ENCODE measurements at places on chromosomes 6 and 20. TPM values are rescaled to one million over a fixed set of nuclear protein-coding genes. Genes with fewer than 3 reads are reported as not detected.

TP53TG5 gene
- not detected for total RNA-seq

SLC17A9 gene
- total RNA-seq: 13.8 TPM

BMP7 gene
- not detected for total RNA-seq

FOXC1 gene
- total RNA-seq: 6.2 TPM

NR2E1 gene
- total RNA-seq: not detected

KIFC1 gene
- 8.0 TPM for total RNA-seq

PABPC1L gene
- 1.5 TPM for total RNA-seq

CD109 gene
- 15.4 TPM for total RNA-seq

SOX18 gene
- 16.0 TPM for total RNA-seq

MOXD1 gene
- not detected for total RNA-seq

ARHGAP40 gene
- not detected for total RNA-seq

CLVS2 gene
- total RNA-seq: under 0.01 TPM

PRSS35 gene
- total RNA-seq: 0.09 TPM

NOTCH4 gene
- 60.4 TPM for total RNA-seq

RIPPLY2 gene
- not detected for total RNA-seq

NPEPL1 gene
- total RNA-seq: 23.3 TPM

SEMG1 gene
- not detected for total RNA-seq

FABP7 gene
- total RNA-seq: not detected

VSTM2L gene
- 0.27 TPM for total RNA-seq

TAF4 gene
- 2.9 TPM for total RNA-seq

F13A1 gene
- total RNA-seq: not detected

SCGN gene
- total RNA-seq: not detected

SIRPB2 gene
- 0.47 TPM for total RNA-seq

PLG gene
- not detected for total RNA-seq

OR2B6 gene
- not detected for total RNA-seq

BMP2 gene
- 16.6 TPM for total RNA-seq

ADRM1 gene
- total RNA-seq: 110 TPM

PROKR2 gene
- total RNA-seq: not detected

BNIP5 gene
- total RNA-seq: not detected

SAMD3 gene
- total RNA-seq: not detected

VGLL2 gene
- total RNA-seq: not detected

BHLHE23 gene
- total RNA-seq: not detected
